ENCODE measurements at places on chromosomes 7 and 10.

DNA sequence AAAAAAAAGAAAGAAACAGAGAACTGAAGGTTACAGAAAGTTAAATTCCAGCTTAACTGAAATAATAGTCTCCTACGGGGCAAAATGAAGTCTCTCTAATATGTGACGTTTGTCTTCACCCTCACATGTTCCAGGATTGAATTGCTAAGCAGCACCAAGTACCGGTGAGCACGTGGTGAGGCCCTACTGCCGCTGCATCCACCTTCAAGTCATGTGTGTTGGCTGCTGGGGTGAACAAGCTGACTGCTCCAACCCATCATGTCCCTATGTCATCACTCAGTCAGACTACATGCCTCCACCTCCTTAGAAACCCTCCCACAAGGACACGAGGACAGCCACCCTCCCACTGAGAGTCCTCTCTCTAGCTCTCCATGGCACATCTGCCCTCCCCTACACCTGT lies 35.4 kb upstream of the NPFFR1 start:
- no peak for DNase-seq

DNA sequence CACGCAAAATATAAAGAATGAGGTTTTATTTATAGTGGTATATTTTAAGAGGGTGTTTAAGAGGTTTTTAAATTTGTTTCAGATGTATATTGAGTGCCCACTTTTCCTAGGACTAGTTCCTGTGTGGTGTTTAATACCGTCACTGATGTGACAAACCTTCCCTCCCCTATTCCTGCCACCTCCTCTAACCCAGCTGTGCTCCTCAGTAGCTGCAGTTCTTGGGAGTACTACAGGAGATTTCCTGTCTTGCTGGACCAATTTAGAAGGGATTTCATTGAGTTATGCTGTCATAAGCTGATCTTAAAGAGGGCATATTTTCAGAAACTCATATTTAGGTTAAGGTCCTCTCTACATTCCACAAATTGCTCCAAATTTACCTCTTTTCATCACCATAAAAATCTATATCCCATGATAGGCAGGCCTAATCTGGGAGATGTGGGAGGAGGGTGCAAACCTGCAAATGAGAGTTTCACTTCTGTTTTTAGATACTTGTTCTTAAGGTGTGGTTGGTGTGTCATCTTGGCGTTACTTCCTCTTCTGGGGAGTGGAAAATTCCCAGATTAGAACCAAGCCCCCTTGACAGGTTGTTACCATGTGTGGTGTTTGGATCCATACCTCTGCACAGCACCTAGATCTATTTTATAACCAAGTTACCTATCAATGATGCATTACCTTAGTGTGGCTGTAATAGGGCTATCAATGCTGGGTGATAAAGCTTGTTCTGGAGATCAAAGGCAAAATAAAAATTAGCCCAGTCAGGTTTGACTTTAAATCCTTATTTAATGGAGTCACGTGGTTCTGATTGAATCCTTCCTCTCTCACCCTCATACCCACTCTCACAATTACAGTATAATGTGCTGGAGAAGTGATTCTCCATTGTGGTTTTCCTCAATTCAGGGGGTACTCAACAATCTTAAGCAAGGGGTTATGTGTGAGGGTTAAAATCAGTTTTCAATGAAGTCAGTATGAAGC lies 141.1 kb downstream of the CDK14 start:
- DNase-seq, result no peak

GRCh38 chr10:11604865-11605650 lies 6.4 kb downstream of the USP6NL start:
- no peak for DNase-seq

DNA sequence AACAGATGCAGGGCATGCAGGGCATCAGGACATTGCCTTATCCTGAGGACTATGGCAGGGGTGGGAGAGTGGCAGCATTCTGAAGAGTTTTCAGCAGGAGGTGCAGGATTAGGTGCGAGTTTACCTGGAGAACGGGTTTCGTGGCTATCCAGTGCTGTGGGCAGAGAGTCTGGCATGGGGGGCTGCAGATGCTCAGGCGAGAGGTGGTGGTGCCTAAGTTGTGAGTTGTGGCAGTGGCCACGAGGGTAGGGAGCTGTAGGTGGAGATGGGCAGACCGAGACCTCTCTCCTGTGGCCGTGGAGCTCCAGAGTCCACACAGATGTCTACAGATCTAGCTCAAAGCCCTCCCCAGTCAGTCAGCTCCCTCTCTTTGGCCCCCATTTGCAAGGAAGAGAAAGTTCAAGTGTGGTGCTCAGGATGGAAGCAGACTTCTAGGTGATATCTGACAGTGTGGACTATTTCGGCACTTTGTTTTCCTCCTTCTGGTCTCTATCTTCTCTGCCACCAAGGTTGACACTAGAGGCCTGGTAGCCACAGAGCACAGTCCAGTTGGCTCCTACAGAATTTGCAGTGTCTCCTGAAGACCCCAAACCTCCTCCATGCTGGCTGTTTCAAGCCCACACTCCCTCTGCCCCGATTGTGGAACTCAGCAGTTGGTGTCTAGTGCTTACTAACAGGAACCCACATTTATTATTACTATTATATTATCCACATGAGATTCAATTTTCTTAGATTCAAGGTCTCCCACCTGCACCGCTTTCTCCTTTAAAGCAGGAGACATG lies 955.7 kb upstream of the ZNF722 start:
- DNase-seq, result no peak

All from NCI-H82 (cell line).